Activated CD8-positive, alpha-beta memory T cell treated with anti-CD3 and anti-CD28 coated beads for 48 hours (primary cell): ENCODE measurements at places on chromosomes 7 and 10.

DNA sequence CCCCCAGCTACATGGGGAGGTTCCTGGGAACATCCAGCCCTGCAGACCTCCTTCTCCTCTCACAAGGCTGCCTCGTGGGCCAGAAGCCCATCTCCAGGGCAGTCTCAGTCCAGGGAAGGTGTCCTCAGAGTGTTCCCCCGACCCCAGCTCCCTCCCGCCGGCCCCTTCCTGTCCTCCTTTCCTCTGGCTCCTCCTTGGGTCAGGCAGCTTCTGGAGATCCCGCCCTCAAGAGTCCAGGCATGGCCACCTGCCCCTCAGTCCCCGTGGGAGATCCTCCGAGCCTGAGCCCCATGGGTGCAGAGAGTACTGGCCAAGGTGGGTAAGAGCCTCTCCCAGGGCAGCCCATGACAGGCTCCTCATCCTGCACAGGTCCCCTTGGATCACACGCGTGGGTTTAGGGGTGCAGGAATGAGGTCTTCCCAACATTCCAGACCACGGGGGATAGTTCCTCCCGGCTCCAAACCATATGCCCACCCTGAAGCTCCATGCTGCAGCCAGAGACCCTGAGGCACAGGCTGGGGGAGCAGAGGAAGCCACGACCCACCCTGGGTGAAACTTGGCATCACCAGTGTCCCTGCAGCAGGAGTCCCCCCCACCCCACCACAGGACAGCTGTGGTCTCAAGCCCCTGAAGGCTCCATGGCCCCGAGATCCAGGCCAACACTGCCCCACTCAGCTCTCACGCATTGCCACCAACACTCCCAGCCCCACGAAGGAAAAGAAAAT is 65.5 kb downstream of the OAT start:
- DNase-seq = no peak

- no peak for DNase-seq
Observed at GRCh38 chr10:131310142-131310541, 1.4 kb downstream of the TCERG1L start.

GRCh38 chr7:86469680-86470295 is 173.9 kb upstream of the GRM3 start:
- peak; percentile 7 for DNase-seq

DNA sequence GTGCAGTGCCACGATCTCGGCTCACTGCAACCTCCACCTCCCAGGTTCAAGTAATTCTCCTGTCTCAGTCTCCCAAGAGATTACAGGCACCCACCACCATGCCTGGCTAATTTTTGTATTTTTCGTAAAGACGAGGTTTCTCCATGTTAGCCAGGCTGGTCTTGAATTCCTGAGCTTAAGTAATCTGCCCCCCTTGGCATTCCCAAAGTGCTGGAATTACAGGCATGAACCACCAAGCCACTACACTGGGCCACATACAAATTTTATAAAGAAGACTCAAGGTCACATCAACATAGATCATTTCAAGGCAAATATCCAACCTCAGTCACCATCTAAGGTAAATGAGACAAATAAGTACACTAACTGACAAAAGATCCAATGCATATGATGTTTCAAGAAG is 32.1 kb downstream of the IGF2BP3 start:
- DNase-seq = no peak

GRCh38 chr7:101066141-101066832 is 19.0 kb upstream of the TRIM56 start:
- DNase-seq = no peak

DNA sequence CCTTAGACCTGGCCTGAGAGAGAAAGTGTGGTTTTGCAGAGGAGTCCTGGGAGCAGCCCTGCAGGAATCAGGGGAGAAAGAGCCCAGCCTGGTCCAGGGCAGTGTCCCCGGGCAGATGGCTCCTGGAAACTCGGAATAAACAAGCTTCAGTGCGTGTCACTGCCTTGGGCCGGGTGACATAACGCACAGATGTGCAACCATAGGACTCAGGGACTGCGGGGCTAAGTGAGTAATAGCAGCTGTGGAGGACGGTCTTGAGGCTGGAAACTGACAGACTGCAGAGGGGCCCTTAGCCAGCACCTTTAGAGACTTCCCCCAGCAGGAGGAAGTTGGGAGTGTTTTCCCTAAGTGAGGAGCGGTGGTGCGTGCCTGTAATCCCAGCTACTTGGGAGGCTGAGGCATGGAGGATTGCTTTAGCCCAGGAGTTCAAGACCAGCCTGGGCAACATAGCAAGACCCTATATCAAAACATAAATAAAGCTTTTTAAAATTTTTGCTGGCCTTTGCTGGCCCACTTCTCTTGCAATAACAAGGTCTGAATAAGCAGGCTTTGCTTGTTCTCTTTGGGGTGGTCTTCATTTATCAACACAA is 5.3 kb upstream of the CLIP2 start:
- DNase-seq = no peak

- no peak for DNase-seq
Observed at GRCh38 chr7:16318989-16319915, 102.1 kb downstream of the CRPPA start.

DNA sequence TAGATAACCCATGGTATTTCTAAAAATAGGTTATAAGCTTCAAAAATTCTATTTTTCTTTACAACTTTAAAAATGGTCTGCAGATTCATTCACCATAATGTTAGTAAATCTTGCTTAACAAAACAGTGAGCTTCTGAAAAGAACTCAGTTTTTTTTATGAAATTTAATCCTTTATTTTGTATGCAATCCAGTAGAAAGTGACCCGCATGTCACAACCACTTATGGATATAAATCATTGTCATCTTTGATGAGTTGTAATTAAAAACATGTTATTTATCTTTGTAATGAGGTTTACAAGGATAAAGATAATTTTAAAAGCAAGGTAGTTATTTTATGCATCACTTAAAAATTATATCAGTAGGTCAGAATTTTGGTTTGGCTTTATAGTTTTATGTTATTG is 173.5 kb upstream of the SEMA3A start:
- DNase-seq = no peak

DNA sequence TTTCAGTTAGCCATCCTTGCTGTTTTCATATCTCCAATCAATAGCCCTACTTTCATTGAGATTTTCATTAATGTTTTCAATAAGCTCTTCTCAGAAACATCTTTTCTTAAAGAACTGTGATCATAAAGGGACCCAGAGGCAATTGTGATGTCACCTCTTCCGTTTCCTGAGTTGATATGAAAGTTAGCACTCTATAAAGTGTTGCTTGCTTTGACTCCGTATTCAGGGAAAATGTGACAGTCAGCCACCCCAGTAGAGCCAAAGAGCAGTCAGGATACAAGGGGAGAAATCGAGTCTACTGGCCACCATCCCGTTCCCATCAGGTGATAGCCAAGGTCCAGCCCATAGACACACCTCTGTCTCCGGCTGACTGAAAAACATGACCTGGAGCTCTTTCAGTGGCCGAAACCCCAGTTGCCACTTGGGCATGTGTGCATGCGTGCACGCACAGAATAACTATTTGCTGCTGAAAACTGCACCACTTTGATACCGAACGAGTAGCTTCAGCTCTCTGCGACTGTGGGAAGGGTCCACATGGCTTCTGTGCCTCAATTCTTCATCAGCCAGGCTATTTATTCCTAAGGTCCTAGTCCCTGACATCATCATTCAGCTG is 291.4 kb downstream of the USP6NL start:
- no peak for DNase-seq

GRCh38 chr7:103972779-103973434 is 16.6 kb downstream of the RELN start:
- DNase-seq = no peak

DNA sequence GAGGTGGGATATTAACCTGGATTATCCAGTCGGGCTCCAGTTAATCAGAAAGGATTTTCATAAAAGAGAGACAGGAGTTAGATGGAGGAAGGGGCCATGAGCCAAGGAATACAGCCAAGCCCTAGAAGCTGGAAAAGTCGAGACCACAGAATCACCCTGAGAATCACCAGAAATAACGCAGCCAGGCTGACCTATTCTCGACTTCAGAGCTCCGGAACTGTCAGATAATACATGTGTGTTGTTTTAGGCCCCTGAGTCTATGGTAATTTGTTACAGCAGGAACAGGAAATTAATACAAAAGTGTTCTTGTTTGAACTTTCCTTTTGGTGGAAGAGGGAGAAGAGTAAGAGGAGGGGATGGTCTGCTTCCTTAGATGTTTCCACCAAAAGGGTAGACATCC is 208.1 kb downstream of the JCAD start:
- DNase-seq = no peak

- DNase-seq = no peak
Observed at GRCh38 chr7:128743112-128743772, 4.1 kb downstream of the CALU start.
